ENCODE measurements at places on chromosomes 6 and 20. TPM values are rescaled to one million over a fixed set of nuclear protein-coding genes. Genes with fewer than 3 reads are reported as not detected.

The SYNCRIP gene
- 99.1 TPM for total RNA-seq

The BHLHE23 gene
- total RNA-seq: not detected

The LY6G6D gene
- not detected for total RNA-seq

The SCRT2 gene
- not detected for total RNA-seq

The THEMIS gene
- total RNA-seq: 0.82 TPM

The CRISP3 gene
- total RNA-seq: not detected

The WFDC2 gene
- total RNA-seq: not detected

The EFCAB8 gene
- total RNA-seq: 1.2 TPM

The RIN2 gene
- total RNA-seq: 2.7 TPM

The HTR1B gene
- total RNA-seq: not detected

- no peaks in the 10 kb centered on the region for H3K4me1 ChIP-seq
- H3K4me3 ChIP-seq: no peak overlapping the region
- no peaks in the 10 kb centered on the region for H3K36me3 ChIP-seq
- no peak for DNase-seq
- H3K27me3 ChIP-seq: no peaks in the 10 kb centered on the region
Observed at GRCh38 chr6:142406131-142406530, 104.3 kb downstream of the ADGRG6 start.

DNA sequence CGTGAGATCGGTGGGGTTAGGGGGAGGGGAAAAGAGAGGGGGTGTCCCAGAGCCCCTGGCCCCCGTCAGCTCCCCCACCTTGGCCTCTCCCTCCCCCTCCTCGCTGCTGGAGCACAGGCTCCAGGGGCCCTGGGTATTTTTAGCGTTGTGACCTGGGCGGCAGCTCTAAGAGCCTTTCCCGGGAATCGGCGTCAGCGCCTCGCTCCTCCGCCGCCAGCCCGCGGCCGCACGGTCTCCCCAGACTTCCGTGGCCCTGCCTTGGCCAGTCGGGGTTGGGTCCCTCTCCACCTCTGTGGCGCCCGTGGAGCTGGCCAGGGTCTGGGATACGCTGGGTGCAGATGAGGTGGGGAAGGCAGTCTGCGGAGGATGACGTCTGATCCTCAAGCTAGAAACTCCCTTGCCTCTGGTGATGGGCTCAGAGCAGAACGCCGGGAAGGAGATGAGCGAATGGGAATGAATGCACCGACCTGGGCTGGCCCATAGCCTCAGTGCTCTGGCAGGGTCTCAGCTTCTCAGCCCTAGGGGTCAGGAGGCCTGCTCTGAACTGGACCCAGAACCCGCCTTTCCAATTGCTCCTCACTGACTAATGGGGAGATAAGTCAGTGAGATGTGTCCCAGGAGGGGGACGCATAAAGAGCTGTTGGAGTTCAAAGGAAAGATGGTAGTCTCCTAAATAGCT lies 883 bp upstream of the DBNDD2 start:
- no peaks in the 10 kb centered on the region for H3K27me3 ChIP-seq
- H3K36me3 ChIP-seq: peaks cover 2% of the 10 kb centered on the region
- DNase-seq: peak; percentile 52
- peaks cover 20% of the 10 kb centered on the region for H3K4me1 ChIP-seq
- H3K4me3 ChIP-seq: peak overlapping the region; percentile 64
- peak overlapping the region; percentile 20 for H3K27ac ChIP-seq

DNA sequence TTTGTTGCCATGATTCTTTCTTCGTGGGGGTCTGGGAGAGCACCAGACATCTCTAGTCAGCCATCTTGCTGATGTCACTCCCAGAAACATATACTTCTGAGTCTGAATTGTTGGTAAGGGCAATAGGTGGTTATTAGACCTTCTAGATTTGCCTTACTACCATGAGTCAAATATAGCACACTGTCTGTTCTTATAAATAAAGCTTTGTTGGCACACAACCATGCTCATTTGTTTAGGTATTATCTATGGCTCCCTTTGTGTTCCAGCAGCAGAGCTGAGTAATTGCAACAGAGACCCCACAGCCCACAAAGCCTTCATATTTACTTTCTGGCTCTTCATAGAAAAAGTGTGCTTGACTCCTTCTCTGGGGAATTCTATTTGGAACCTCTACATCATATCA lies 62.9 kb downstream of the CDH26 start:
- DNase-seq: no peak
- H3K27ac ChIP-seq: no peak overlapping the region
- no peak overlapping the region for H3K4me3 ChIP-seq

DNA sequence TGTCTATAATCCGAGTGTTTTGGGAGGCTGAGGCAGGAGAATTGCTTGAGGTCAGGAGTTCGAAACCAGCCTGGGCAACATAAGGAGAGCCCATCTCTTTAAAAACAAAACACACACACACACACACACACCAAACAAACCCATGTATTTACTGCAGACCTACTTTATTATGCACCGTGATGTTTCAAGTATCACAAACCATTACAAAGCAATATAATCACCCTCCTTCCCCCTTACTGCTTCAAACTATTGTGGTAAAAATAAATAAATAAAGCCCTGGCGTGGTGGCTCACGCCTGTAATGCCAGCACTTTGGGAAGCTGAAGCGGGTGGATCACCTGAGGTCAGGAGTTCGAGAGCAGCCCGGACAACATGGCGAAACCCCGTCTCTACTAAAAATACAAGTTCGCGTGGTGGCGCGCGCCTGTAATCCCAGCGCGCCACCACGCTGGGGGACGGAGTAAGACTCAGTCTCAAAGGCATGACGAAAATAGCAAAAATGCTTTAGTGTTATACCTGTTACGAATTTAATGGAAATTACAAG lies 1.5 kb downstream of the TBCC start:
- H3K4me3 ChIP-seq: no peak overlapping the region
- H3K4me1 ChIP-seq: peaks cover 30% of the 10 kb centered on the region
- no peaks in the 10 kb centered on the region for H3K27me3 ChIP-seq
- H3K27ac ChIP-seq: no peak overlapping the region

GRCh38 chr20:57475388-57476083 lies 49.4 kb downstream of the CTCFL start:
- H3K27me3 ChIP-seq: no peaks in the 10 kb centered on the region
- no peak overlapping the region for H3K27ac ChIP-seq
- DNase-seq: no peak
- H3K4me1 ChIP-seq: peaks cover 53% of the 10 kb centered on the region
- H3K4me3 ChIP-seq: no peak overlapping the region

DNA sequence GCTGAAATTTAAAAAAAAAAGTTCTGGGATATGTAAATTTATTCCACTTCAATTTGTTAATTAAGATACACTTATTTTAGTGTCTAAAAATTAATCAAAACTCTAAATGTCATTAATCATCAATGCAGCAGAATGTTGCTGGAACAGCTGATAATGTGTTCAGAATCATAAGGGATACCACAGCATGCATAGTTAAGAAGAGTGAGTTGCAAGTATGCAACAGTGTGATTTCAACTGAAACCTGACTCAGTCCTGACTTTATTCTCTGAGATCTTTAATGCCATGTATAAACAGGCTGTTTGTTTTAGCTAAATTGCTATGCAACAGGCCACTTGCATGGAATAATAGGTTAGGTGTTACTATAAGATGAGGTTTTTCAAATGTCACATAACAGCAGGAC lies 1.4 kb downstream of the GRIK2 start:
- no peaks in the 10 kb centered on the region for H3K4me1 ChIP-seq
- H3K36me3 ChIP-seq: no peaks in the 10 kb centered on the region
- H3K4me3 ChIP-seq: no peak overlapping the region
- no peak for DNase-seq
- no peak overlapping the region for H3K27ac ChIP-seq

DNA sequence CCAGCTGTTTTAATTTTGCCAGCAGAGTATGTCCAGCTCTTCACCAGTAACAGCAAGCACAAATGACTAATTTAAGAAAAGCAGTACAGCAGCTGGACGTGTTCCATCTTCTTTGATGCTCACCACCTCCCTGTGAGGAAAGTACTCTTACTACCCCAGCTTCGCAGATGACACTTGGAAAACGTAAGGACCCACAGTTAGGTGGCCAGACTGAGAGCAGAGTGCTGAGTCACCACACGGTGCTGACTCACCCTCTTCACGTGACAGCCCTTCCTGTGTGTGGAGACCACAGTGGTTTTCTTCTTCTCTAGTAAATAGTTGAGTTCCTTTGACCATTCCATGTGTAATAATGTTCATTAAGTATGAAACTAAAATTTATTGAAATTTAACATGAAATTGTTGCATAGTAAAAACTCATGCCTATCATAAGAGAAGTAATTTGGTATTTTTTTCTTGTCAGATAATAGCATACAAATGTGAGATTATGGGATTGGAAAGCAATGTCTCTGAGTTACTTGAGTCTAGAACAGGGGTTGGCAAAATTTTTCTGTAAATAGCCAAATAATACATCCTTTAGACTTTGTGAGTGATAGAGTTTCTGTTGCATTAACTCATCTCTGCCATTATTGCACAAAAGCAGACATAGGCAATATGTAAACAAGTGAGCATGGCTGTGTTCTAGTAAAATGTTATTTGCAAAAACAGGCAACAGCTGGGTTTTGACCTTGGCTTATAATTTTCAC lies 76.6 kb downstream of the SLX4IP start:
- no peaks in the 10 kb centered on the region for H3K36me3 ChIP-seq
- no peak overlapping the region for H3K4me3 ChIP-seq
- peak; percentile 76 for DNase-seq
- H3K27me3 ChIP-seq: no peaks in the 10 kb centered on the region
- H3K27ac ChIP-seq: no peak overlapping the region
- peaks cover 15% of the 10 kb centered on the region for H3K4me1 ChIP-seq

DNA sequence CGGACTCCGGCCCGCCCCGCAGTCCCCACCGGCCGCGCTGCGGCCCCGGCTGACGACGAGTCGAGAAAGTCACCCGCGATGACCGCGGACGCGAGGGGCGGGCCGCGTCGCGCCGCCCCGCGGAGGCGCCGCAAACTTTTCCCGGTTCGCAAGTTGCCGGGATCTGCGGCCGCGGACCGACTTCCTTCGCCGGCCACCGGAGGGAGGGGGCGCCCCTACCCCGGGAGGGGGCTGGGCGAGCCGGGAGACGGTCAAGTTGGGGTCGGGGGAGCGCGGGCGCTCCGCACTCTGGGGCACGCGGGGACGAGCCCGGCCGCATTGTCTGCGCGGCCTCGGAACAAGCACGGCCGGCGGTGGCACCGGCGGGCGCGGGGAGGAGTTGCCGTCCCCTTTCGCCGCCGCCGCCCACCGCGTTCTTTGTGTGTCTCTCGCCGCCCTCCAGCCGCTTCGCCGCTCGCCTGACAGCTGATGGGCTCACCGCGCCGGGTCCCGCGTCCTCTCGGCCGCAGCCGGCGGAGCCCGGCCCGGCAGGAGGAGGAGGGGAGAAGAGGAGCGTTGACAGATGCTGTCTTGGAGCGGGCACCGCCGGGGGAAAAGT lies 131.6 kb downstream of the OGFRL1 start:
- H3K27ac ChIP-seq: no peak overlapping the region
- H3K27me3 ChIP-seq: peaks cover 31% of the 10 kb centered on the region
- no peaks in the 10 kb centered on the region for H3K36me3 ChIP-seq
- no peak for DNase-seq
- H3K4me3 ChIP-seq: peak overlapping the region; percentile 13

- H3K4me1 ChIP-seq: no peaks in the 10 kb centered on the region
- no peak overlapping the region for H3K27ac ChIP-seq
- DNase-seq: peak; percentile 74
- no peaks in the 10 kb centered on the region for H3K27me3 ChIP-seq
- no peak overlapping the region for H3K4me3 ChIP-seq
- H3K36me3 ChIP-seq: no peaks in the 10 kb centered on the region
Observed at GRCh38 chr20:51624157-51624731, 81.7 kb upstream of the NFATC2 start.

- no peak for DNase-seq
- H3K27me3 ChIP-seq: no peaks in the 10 kb centered on the region
- H3K27ac ChIP-seq: no peak overlapping the region
- H3K4me3 ChIP-seq: no peak overlapping the region
- no peaks in the 10 kb centered on the region for H3K4me1 ChIP-seq
Observed at GRCh38 chr20:48384147-48384818, 443.5 kb downstream of the PREX1 start.

DNA sequence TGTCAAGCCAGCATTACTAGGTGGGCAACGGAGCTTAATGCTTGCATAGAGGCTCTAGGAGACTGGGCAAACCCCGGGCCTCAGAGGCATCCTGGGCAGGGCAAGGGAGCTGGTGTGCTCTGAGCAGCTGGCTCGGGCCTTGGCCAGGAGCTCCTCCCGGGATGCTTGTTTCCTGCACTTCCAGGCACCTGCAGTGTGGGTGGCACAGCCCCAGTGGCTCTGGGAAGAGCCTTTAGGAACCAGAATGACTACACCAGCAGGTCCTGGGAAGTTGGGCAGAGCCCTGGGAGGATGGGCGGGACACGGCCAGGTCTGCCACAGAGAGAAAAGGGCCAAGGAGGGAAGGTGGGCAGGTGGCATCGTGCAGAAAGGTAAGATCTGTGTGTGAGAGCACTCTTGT lies 80.4 kb upstream of the CD93 start:
- no peak for DNase-seq
- H3K27ac ChIP-seq: no peak overlapping the region
- no peaks in the 10 kb centered on the region for H3K27me3 ChIP-seq
- H3K36me3 ChIP-seq: no peaks in the 10 kb centered on the region
- H3K4me3 ChIP-seq: no peak overlapping the region

DNA sequence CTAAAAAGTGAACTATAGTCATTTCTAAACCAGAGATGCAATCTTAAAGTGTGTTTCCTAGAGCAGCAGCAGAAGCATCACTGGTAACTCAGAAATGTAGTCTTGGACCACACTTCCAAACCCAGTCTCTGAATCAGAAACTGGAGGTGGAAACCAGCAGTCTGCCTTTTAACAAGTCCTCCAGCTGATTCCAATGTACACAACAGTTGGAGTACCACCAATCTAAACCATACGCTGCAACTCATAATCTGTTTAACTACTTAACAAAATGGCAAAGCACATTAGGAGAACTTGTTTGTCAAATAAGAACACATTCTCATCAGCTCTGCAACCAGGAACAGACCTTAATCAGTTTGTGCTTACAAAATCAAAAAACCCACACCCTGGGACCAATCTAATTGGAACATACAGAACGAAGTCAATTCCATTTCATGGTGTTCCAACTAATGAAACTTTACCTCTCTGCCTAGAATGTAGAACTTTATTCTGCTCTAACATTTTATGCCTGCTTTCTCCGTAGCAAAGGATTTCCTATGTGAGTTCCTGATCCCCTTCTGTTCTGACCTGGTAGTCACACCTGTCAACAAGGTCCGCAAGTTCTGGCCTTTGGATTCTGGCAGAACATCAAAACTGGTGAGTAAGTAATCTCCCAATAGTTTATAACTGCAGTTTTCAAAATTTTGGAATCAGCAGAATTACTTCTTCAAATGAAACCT lies 390.4 kb downstream of the HTR1B start:
- no peak overlapping the region for H3K4me3 ChIP-seq
- no peak for DNase-seq
- H3K27ac ChIP-seq: no peak overlapping the region
- H3K36me3 ChIP-seq: no peaks in the 10 kb centered on the region

- DNase-seq: no peak
- H3K27ac ChIP-seq: no peak overlapping the region
- H3K4me3 ChIP-seq: no peak overlapping the region
- no peaks in the 10 kb centered on the region for H3K27me3 ChIP-seq
- H3K36me3 ChIP-seq: no peaks in the 10 kb centered on the region
Observed at GRCh38 chr20:60108397-60108796, 150.2 kb downstream of the CDH26 start.

GRCh38 chr6:137903274-137903932 lies 36.3 kb downstream of the TNFAIP3 start:
- H3K27ac ChIP-seq: no peak overlapping the region
- H3K4me1 ChIP-seq: no peaks in the 10 kb centered on the region
- H3K4me3 ChIP-seq: no peak overlapping the region
- no peak for DNase-seq
- H3K36me3 ChIP-seq: no peaks in the 10 kb centered on the region
- no peaks in the 10 kb centered on the region for H3K27me3 ChIP-seq

- H3K36me3 ChIP-seq: peaks cover 17% of the 10 kb centered on the region
- H3K4me1 ChIP-seq: peaks cover 20% of the 10 kb centered on the region
- no peak overlapping the region for H3K4me3 ChIP-seq
- no peaks in the 10 kb centered on the region for H3K27me3 ChIP-seq
- peak overlapping the region; percentile 26 for H3K27ac ChIP-seq
- peak; percentile 85 for DNase-seq
Observed at GRCh38 chr6:12119085-12119588, 107.0 kb downstream of the HIVEP1 start.
